ENCODE measurements at places on chromosomes 3 and 15.
A peak's percentile ranks its signal among the peaks of the same experiment; 100 is the strongest.

DNA sequence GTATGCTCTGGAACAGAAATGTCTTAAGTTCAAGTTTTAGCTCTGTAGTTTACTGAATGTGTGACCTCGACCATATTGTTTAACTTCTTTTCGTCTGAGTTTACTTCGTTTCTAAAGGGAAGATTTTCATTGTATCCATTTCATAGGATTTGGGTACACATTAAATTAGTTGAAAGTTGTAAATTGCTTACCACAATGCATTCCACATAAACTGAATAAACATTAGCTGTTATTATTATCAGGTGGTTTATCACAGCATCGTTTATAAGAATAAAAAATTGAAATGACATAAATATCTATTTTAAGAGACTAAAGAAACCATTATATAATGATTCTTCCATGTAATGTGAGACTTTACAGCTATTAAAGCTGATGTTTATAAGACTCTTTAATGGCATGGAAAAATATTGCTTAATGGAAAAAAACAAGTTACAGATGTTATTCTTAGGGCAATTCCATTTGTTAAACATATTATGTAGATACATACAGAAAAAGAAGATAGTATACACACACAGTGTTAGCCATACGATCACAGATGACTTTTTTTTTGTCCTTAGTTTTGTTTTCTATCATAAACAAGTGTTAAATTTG, 342.3 kb upstream of the SGO1 start:
- no peak for DNase-seq

- no peak for DNase-seq
Observed at GRCh38 chr3:76753599-76753998, 286.3 kb upstream of the ROBO2 start.

DNA sequence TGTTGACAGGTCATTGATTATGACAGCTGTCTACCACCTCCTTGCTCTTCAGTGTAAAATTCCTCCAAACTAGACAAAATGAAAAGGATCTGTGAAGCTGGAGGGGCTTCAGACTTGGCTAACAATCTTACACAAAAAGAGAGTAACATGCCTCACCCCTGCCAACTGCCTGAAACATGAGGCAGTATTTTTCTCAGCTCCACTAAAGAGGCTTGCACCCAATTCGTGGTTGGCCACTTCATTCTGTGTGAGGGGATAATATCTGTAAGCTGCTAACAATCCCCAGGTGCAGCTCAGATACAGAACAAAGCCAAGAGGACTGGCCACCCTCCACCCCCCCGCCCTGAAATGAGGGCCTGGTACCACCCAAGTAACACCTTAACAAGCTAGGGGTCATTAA, 2.8 kb downstream of the MB21D2 start:
- peak; percentile 42 for DNase-seq

DNA sequence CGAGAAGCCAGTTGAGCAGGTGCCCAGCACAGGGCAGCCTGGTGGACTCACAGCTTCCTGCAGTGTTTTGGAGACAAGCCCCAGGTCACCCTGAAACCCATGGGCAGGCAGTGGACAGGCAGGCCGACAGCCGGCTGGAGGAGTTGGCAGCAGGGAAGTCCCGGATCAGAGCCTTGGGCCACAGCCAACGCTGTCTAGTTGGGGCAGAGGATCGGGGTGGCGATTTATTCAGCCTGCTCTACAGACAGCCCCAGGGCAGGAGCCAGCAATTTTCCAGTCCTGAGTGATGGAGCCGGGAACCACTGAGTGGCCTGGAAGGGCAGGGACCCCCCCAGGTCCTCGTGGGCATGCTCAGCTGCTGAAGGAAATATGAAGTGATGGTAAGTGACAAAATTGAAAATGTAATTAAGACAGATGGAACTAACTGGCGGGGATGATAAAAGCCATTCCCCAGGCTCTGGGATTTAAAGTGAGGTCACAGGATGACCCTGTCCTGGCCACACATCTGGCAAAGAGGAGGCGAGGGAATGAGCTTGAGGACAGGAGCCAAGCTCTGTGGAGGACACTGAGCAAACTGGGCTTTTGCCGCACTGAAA, 34.4 kb upstream of the TBC1D21 start:
- no peak for DNase-seq

GRCh38 chr3:17542591-17542990, 199.8 kb downstream of the TBC1D5 start:
- no peak for DNase-seq

- DNase-seq, result no peak
Observed at GRCh38 chr3:49157289-49157688, 8.8 kb downstream of the CCDC71 start.

- no peak for DNase-seq
Observed at GRCh38 chr3:13927295-13927694, 47.4 kb upstream of the WNT7A start.

GRCh38 chr15:52523192-52523591, 5.5 kb downstream of the MYO5A start:
- DNase-seq, result no peak

DNA sequence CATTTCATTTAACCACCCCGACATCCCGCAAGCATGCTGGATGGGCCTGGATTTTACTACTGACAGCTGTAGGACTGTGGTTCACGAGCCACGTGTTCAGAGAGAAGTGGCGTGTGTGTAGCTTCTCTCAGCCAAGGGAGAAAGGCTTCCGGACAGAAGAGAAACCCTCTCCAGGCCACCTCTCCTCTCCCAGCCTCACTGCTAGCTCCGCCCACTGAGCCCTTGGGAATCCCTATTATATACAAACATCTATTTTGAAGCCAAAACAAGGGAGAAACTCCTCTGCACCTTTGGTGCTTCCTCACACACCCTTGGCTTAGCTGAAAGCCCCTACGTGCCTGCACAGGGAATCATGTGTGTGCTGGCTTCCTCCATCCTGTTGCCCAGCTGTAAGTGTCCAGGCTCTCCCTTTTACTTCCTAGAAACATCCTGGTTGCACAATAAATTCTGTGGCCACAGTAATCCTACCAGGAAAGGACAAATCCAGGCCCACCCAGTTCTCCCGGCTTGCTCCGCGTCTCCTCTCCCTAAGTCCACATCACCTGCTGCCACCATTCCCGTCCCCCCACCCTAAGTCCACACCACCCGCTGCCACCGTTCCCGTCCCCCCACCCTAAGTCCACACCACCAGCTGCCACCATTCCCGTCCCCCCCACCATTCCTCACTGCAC, 30.5 kb downstream of the PCSK6 start:
- DNase-seq, result no peak

GRCh38 chr15:100125401-100126191, 216.2 kb downstream of the ADAMTS17 start:
- no peak for DNase-seq

GRCh38 chr3:31620656-31621055, 87.9 kb downstream of the STT3B start:
- peak; percentile 40 for DNase-seq

GRCh38 chr3:128262457-128262856, 109.2 kb downstream of the EEFSEC start:
- no peak for DNase-seq

GRCh38 chr15:91408476-91409076, 308.5 kb downstream of the SV2B start:
- DNase-seq, result no peak
